Activated naive CD8-positive, alpha-beta T cell treated with anti-CD3 and anti-CD28 coated beads, Interleukin-2, amount 10 ng/mL, durations not matched to agents 7 days and 5 days (primary cell): ENCODE measurements at places on chromosomes 4 and X. TPM values are rescaled to one million over a fixed set of nuclear protein-coding genes. Genes with fewer than 3 reads are reported as not detected.
A peak's percentile ranks its signal among the peaks of the same experiment; 100 is the strongest.

GRCh38 chrX:130260316-130260715, 8.4 kb downstream of the ZNF280C start:
- H3K36me3 ChIP-seq = peaks cover 11% of the 10 kb centered on the region
- H3K4me1 ChIP-seq = no peaks in the 10 kb centered on the region
- H3K27ac ChIP-seq = no peak overlapping the region
- no peak overlapping the region for H3K4me3 ChIP-seq

DNA sequence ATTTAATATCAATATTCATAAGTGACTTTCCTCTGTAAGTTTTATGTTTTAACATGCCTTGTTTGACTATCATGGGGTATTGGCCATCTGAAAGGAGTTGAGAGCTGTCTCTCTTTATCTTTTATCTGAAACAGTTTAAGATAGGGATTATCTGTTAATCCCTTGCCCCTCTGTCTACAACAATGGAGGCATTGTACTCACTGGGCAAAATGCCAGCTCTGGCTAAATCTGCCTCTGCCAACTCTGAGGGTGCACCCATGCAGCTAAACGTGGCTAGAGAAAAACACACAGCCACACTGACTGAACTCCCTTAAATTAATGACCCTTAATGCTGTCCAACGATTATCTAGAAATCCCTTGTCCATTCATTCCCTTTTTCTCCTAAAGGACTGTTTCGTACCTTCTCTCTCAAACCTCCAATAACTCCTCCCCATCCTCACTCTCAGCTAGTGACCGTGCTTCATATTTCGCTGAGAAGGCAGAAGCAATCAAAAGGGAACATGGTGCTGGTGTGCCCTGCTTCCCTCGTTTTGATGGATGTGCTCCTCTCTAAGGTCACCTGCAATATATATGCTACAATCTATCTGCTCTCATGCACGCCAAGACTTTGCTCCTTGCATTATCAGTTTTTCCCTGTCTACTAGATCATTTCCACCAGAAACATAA, 10.3 kb downstream of the PHKA2 start:
- no peaks in the 10 kb centered on the region for H3K27me3 ChIP-seq
- DNase-seq = no peak
- peaks cover 5% of the 10 kb centered on the region for H3K36me3 ChIP-seq
- H3K27ac ChIP-seq = no peak overlapping the region
- peaks cover 2% of the 10 kb centered on the region for H3K4me1 ChIP-seq

Gene MAGEA2
- not detected for total RNA-seq

Gene USP51
- total RNA-seq = 1.6 TPM

DNA sequence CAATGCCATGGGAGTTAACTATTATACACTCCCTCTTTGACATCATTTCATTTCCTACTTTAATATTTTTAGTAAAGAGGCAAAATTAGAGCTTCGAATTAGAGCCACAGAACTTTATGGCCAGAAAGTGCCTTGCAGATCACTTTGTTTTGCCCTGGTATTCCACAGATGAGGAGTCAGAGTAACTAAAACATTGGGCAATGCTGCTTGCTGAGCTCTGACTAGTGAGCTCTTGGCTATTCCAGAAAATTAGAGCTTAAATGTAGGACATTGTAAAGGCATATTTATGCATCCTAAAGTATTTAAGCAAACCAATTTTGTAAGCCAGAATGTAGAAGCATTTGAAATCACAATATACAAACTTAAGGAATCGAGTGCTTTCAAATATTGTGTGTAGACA, 6.3 kb upstream of the ZNF827 start:
- peaks cover 20% of the 10 kb centered on the region for H3K27me3 ChIP-seq
- no peak overlapping the region for H3K27ac ChIP-seq
- H3K4me3 ChIP-seq = no peak overlapping the region
- H3K4me1 ChIP-seq = no peaks in the 10 kb centered on the region
- H3K36me3 ChIP-seq = no peaks in the 10 kb centered on the region

DNA sequence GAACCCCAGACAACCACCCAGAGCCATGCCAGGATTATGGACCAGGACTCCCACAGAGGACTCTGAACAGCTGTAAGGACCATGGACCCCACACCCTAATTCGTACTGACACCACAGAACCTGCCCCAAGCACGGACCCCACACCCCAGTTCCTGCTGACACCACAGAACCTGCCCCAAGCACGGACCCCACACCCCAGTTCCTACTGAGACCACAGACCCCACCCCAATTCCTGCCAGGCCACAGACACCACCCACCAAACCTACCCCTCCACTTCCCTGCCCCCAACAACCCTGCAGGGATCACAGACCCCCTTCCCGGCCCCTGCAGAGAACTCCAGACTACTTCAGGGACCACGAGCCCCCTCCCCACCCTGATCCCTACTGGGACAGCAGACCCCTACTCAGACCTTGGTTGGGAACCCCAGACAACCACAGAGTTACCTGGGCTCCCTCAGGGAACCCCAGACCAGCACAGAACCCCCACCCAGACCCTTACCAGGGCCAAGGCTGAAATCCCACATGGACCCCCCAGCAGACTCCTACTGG, 1.4 kb upstream of the DHRSX start:
- no peak for DNase-seq
- peaks cover 23% of the 10 kb centered on the region for H3K4me1 ChIP-seq
- peak overlapping the region; percentile 71 for H3K4me3 ChIP-seq
- no peaks in the 10 kb centered on the region for H3K36me3 ChIP-seq
- no peaks in the 10 kb centered on the region for H3K27me3 ChIP-seq

DNA sequence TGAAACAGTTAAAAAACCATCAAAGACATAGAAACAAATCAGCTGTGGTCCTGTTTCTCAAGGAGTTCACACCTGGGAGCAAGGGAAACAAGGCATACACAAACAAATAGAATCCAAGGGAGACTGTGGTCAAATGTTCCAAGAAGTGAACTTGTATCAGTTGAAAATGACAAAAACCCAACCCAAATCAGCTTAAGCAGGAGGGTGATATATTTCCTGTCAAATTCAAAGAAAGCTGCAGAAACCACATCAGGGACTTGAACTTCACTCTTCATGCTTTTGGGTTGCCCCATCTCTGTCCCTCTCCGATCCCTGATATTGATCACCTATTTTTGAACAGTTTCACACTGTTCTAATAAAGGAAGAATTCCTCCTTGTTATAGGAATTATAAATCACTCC, 148.6 kb upstream of the FMR1 start:
- peaks cover 16% of the 10 kb centered on the region for H3K4me1 ChIP-seq
- peaks cover 2% of the 10 kb centered on the region for H3K27me3 ChIP-seq
- H3K36me3 ChIP-seq = peaks cover 2% of the 10 kb centered on the region
- no peak for DNase-seq
- peak overlapping the region; percentile 41 for H3K27ac ChIP-seq

Gene PAGE2
- total RNA-seq = not detected

GRCh38 chr4:103915224-103915869, 195.6 kb upstream of the TACR3 start:
- no peaks in the 10 kb centered on the region for H3K4me1 ChIP-seq
- no peaks in the 10 kb centered on the region for H3K27me3 ChIP-seq
- H3K4me3 ChIP-seq = no peak overlapping the region
- H3K27ac ChIP-seq = no peak overlapping the region

GRCh38 chrX:150625875-150626274, 57.5 kb downstream of the MTM1 start:
- H3K27me3 ChIP-seq = no peaks in the 10 kb centered on the region
- H3K36me3 ChIP-seq = peaks cover 42% of the 10 kb centered on the region
- H3K27ac ChIP-seq = no peak overlapping the region
- H3K4me3 ChIP-seq = no peak overlapping the region

Gene CXCL10
- not detected for total RNA-seq

DNA sequence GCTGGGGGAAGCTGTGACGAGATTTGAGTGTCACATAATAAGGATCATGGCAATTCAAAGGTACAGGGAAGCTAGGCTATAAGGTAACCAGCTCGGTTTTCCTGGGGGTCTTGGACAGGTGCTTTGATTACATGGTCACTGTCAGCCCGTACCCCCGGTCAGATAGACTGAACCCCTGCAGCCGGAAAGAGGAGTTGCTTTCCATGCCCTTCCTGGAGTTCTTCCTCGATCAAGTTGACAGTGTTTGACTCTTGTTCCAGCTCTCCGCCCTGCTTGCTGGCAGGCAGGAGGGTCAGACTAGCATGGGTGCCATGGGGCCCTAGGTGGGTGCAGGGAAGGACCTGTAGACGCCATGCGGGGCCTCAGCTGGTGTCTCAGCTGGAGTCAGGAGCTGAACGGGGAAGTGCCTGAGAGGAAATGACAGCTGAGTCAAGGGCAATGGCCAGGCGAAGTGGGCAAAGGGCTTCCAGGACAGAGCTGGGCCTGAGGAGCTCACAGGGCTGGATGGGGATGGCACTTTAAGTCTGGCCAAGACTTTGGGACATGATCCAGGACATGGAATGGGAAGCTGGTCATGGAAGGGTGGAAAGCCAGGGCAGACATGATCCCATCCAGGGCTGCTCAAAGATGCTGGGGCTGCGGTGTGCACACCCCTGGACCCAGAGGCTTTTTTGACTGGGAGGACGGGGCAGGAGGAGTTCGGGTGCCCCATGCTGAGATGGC, 1.6 kb downstream of the TMEM187 start:
- DNase-seq = no peak
- H3K4me1 ChIP-seq = peaks cover 10% of the 10 kb centered on the region
- no peaks in the 10 kb centered on the region for H3K27me3 ChIP-seq
- peak overlapping the region; percentile 95 for H3K27ac ChIP-seq
- peak overlapping the region; percentile 88 for H3K4me3 ChIP-seq

Gene IL15
- total RNA-seq = 4.5 TPM

- H3K4me3 ChIP-seq = no peak overlapping the region
- no peaks in the 10 kb centered on the region for H3K27me3 ChIP-seq
- DNase-seq = no peak
Observed at GRCh38 chrX:133229361-133229760, 11.2 kb upstream of the TFDP3 start.

Gene MID2
- total RNA-seq = 11.7 TPM

DNA sequence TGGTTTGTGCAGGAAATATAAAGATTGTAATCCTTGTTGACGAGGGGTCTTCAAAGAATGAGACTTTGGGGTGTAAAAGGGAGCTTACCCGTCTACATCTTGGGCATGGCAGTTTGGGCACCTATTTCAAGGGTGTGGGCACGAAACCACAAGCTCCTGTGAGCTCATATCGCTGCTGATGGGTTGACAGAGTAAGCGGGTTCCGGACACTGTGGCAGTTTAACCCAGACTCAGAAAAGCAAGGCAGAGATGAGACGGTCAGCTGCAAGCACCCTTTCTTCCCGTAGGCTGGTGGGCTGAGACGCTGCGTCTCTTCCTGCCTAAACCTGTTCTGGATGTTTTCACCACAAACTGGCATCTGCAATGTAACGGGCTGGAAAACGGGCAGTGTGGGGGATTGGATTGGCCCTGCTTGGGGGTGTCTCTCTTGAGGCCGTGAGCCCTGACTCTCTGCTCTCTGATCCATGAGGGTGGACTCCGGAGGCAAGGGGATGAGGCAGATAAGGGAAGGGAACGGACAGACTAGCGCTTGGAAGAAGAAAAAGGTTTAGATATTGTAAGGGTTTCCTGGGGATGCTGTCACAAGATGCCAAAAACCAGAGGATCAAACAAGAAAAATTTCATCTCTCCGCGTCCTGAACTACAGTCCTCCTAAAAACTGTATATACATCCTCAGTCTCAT, 237.5 kb downstream of the SHOX start:
- no peak for DNase-seq
- no peaks in the 10 kb centered on the region for H3K4me1 ChIP-seq

- H3K4me1 ChIP-seq = no peaks in the 10 kb centered on the region
- no peak overlapping the region for H3K27ac ChIP-seq
- DNase-seq = no peak
- H3K4me3 ChIP-seq = no peak overlapping the region
- no peaks in the 10 kb centered on the region for H3K36me3 ChIP-seq
Observed at GRCh38 chr4:156193106-156193505, 239.4 kb upstream of the CTSO start.

- H3K4me3 ChIP-seq = no peak overlapping the region
- DNase-seq = no peak
- H3K27me3 ChIP-seq = peaks cover 4% of the 10 kb centered on the region
- H3K4me1 ChIP-seq = no peaks in the 10 kb centered on the region
Observed at GRCh38 chr4:42339935-42340406, 57.3 kb upstream of the SHISA3 start.
